ENCODE measurements at places on chromosomes 6 and 20.

DNA sequence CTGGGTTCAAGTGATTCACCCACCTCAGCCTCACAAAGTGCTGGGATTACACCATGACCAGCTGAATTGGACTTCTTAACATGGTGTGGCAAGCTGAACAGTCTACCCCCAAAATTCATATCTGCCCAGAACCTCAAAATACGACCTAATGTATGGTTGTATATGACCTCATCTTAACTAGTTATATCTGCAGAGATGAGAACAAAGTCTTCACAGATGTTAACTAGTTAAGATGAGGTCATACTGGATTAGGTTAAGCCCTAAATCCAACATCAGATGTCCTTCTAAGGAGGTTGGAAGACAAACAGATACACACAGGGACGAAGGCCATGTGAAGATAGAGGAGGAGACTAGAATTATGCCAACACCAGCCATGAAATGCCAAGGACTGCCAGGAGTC is 102.5 kb downstream of the JPH2 start:
- DNase-seq, result no peak

DNA sequence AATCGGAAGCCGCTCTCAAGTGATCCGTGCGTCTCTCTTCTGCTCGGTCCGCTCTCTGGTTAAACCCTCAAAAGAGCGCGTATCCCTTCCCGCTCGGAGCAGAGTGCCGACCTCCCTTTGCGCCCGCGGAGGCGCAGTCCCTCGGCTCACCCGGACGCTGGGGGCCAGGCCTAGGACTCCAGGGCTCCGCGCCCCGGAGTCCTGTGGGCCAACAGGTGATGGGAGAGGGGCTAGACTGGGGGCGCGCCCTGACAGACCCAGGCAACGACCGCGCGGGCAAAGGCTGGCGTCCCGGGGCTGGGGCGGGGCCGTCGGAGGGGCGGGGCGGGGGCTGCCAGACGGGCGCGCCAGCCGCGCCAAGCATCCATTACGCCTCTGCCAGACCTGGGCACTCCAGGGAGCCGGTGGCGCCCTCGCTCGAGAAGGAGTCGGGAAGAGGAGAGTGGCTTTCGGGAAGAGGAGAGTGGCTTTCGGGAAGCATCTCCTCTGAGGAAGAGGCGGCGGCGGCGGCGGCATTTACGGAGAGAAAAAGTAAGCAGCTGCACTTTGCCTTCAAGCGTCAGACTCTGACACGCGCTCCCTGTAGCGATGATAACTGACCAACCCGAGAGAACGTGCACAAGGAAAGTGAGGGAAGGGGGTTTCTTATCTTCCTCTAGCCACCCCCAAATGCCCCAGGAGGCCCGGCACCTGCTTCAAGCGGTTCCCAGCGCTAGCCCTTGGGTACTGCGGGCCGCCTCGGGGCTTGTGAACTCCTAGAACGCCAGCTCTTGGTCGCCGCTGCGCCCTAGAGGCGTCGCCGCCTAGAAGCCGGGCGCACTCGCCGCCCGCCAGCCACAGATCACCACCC is 2.6 kb downstream of the EPHA7 start:
- peak; percentile 84 for DNase-seq

DNA sequence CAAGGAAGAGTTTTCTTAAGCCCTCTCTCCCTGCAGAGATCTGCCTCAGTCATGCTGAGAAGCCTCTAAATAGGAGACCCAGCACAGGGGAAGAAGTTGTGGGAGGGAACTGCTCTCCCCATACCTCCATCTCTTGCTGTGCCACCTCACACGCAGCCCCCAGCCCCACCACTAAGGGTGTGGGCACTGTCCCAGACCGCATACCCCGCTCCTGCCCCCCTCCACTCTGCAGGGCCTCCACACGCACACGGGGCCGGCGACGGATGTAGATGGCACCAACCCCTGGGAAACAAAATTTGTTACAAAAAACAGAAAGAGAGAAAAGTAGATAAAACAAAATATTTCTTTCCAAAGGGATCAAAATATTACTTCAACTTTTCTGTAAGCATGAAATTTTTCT is 10.2 kb upstream of the CPNE1 start:
- DNase-seq, result no peak

DNA sequence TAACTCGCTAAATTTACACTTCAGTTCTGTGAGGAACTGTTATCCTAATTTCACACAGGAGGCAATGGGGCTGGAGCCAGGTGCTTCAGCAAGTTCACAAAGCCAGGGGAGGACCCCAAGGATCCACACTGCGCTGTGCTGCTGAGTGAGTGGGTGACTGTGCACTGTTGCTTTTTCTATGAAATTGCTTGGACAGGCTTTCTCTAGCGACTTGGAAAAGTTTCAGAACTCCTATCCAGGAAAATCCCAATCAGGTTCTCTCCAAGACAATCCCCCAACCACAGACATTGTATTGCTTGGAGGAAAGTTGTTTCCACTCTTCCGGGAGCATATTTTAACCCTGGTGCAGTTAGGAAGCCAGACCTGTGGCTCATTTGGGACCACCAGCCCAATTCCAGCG is 175.9 kb upstream of the CST7 start:
- no peak for DNase-seq

- no peak for DNase-seq
Observed at GRCh38 chr20:23874747-23875146, 4.8 kb downstream of the CST5 start.

GRCh38 chr6:1334684-1335083 is 22.8 kb downstream of the FOXQ1 start:
- DNase-seq, result no peak

DNA sequence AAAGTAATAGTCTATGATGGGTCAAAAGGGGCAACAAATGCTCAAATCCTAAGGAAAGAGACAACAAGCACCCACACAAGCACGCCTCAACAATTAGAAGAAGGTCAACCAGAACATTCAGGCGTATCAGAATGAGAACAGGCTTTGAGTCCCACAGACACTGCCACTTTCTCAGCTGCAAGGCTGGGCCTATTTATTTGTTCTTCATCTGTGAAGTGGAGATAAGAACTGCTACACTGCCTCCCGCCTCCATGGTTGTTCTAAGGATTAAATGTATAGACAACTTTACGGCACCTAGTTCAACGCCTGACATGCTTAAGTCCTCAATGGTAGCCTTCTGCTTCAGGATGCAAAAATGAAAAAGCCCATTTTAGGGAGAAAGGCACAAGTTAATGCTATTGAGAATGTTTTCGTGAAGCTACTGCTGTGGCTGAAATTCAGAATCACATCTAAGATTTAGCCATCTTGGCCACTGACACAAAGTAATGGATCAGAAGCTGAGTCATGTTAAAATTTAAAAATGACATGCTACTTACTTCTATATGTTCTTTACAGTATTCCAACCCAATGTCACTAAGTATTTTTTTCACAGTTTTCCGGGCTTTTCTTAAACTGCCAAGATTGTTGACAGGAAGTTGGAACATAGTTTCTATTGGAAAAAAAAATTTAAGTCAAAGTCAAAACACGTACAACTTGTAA is 27.7 kb downstream of the ADNP start:
- no peak for DNase-seq

- no peak for DNase-seq
Observed at GRCh38 chr6:24775520-24776058, 852 bp downstream of the GMNN start.

- no peak for DNase-seq
Observed at GRCh38 chr6:56860475-56860874, 94.4 kb upstream of the BEND6 start.

GRCh38 chr6:33314515-33314942 is 651 bp upstream of the TAPBP start:
- no peak for DNase-seq

DNA sequence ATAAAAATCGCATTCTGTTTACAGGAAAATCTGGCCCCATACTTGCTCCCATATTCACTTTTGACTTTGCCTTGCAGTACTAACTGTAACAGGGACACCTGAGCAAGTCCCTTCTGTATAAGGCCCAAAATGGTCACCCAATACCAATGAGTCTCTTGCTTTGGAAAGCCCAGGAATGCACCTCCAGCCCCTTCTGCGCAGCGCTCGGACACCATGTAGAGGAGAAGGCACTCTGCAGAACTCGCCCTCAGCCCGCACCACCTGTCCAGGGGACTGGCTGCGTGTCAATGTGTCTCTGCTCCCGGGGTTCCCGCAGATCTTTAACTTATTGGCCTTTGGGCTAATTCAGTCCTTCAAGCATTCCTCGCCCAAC is 746 bp upstream of the PRND start:
- DNase-seq, result no peak

DNA sequence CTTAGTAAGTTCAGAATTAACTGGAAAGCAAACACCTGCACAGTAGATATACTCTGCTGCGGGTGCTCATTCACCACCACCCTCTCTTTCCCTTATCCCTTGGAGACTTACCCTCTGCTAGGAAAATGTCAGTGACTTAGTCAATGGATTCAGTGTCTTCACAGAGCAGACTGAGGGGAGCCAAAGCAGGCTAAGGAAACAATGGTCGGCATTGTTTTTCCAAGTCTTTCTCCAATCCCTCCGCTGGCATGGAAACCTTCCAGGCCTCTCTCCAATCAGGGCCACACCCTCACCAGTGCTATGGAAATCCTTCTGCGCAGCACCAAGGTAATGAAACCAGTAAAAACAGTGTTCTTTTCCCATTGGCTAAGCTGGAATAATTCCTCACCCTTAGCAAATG is 531.2 kb downstream of the TFAP2B start:
- no peak for DNase-seq

- DNase-seq, result no peak
Observed at GRCh38 chr6:70700922-70701876, 33.5 kb downstream of the SMAP1 start.

GRCh38 chr6:44614396-44614795 is 226.9 kb downstream of the CDC5L start:
- DNase-seq, result no peak

DNA sequence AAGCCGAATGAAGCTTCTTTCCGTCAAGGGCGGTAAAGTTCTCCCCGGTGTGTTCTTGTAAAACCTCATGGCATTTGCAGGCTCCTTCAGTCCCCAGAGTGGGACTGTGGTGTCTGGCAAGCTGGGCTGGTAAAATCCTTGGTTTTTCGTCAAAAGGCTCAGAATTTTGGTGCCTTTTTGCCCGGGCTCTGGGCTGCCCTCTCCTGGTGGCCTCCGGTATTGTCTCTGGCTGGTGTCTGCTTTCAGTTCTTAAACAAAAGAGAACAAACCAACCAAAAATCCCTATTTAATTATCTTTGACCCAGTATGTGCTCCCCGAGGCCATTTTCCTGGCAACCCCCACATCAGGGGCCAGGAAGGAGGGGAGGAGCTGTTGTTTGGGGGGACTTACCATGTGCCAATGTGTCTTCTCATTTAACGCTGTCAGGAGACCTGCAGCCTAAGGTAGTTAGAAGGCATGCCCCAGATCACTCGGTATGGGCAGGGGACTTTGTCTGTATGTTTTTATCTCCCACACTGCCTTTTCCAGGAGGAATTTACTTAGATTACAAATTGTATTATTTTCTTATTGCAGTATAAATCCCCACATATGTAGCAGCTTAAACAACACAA is 11.1 kb downstream of the CDH4 start:
- DNase-seq, result no peak

GRCh38 chr6:24576447-24576846 is 69.5 kb downstream of the KIAA0319 start:
- no peak for DNase-seq

- no peak for DNase-seq
Observed at GRCh38 chr6:125050663-125051318, 88.6 kb downstream of the RNF217 start.
